Lung microvascular endothelial cell (primary cell): ENCODE measurements at places on chromosomes 6 and 20. TPM values are rescaled to one million over a fixed set of nuclear protein-coding genes. Genes with fewer than 3 reads are reported as not detected.

DNA sequence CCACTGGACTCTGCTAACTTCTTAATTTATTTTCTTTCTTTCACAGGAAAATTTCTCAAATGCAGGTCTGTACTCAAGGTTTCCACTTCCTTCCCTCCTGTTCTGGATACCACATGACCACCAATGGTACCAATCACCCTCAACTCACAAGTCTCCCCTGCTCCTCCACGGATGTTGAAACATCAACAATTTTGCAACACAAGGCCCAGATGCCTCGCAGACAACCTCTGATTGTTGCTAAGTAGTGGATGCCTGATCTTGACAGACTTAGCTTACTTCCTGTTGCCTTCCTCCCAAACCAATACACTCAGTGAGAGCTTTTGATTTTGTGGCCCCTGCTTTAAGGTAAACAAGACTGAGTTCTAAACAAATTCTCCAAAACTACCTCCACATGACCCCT lies 146.6 kb downstream of the FRK start:
- no peak for DNase-seq

GRCh38 chr6:1609041-1609647 lies 571 bp upstream of the FOXC1 start:
- DNase-seq: no peak

DNA sequence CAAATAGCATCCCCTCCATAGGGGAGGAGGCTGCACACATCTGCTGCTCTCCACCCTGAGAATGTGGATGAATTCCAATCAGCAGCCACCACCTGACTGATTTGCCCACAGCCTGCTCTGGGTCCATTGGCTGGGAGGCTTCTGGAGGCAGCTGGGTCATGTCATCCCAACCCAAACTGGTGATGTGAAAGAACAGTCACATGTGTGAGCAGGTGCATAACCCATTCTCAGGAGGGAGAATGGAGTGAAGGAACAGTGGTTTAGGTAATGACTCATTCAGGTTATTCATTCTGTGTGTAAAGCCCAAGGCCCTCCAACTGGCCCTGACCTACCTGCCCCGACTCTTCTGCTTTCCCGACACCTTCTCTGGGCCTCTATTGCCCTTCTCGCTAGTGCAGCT lies 90.9 kb upstream of the GCM1 start:
- DNase-seq: no peak

- DNase-seq: no peak
These were observed 952.6 kb upstream of the MAP3K7 start for GRCh38 chr6:91539456-91539855.

Gene MYT1
- total RNA-seq: under 0.01 TPM in 1 of 2 replicates, not detected in the other

Gene OR12D3
- not detected in 2 replicates for total RNA-seq

Gene C20orf144
- total RNA-seq: under 0.01 TPM in 1 of 2 replicates, not detected in the other

DNA sequence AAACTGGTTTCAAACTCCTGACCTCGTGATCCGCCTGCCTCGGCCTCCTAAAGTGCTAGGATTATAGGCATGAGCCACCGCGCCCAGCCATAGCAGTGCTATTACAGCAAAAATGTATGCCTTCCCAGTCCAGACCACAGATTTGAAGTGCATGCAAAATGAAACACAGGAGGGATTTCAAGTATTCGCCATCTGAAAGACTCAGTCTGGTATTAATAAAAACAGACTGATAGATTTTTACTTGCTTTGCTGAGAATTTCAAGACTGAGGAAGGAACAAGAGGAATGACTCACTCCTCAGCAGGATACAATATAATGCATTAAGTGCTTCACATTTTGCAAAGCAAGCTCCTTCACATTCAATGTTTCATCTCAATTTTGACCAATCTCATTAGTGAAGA lies 134.9 kb downstream of the TMEM200A start:
- peak; percentile 1 for DNase-seq

Gene CUL9
- total RNA-seq: 11.6 and 19.6 TPM in 2 replicates

Gene BLCAP
- 42.9 and 83.3 TPM in 2 replicates for total RNA-seq

GRCh38 chr20:33518071-33518470 lies 28.2 kb downstream of the CBFA2T2 start:
- peak; percentile 76 for DNase-seq

DNA sequence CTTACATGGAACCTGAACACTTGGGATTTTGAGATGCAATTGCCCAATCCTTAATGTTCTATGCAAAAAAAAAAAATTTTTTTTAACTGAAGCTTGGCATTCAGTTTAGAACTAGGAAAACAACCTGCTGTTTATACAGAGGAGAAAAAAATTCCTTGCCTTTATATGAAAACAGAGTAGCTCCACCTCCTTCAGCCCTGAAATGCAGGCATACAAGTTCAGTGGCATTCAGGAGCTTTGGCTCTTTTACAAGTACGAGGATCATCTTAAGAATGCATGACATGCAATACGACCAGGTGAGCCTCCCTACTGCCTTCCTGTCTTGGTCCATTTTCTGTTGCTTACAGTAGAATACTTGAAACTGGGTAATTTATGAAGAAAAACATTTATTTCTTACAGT lies 20.4 kb downstream of the PAX1 start:
- no peak for DNase-seq

DNA sequence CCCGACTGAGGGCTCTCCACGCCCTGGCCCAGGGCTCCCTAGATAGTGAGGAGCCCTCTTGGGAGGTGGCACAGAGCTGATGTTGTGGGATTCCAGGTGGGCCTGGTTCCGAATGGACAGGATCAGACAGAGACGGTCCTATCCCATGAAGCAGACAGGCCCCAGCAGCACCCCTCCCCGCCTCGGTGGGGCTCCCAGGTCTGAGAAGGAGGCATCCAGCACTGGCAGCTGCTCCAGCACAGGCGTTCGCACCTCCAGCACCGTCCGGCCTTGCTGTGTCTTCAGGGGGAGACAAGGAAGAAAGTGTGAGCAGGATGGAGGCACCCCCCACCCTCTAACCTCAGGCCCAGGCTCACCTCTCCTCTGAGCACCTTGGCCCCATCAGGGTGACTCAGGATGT lies 28.7 kb downstream of the COL11A2 start:
- DNase-seq: no peak

DNA sequence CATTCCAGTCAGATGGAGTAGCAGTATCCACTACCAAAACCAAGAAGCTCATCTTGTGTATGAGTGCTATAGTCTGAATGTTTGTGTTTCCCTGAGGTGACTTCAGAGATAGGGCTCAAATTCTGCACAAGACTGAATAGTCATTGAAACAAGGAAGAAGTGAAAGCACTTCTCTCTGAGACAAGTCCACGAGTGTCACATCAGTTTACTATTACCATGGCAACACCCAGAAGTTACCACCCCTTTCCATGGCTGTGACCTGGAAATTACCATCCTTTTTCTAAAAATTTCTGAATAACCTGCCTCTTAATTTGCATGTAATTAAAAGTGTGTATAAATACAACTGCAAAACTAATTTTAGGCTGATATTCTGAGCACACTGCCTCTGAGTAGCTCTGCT lies 682.1 kb upstream of the ADGRB3 start:
- DNase-seq: no peak

GRCh38 chr6:30821862-30822784 lies 62.2 kb upstream of the DDR1 start:
- DNase-seq: peak; percentile 70

DNA sequence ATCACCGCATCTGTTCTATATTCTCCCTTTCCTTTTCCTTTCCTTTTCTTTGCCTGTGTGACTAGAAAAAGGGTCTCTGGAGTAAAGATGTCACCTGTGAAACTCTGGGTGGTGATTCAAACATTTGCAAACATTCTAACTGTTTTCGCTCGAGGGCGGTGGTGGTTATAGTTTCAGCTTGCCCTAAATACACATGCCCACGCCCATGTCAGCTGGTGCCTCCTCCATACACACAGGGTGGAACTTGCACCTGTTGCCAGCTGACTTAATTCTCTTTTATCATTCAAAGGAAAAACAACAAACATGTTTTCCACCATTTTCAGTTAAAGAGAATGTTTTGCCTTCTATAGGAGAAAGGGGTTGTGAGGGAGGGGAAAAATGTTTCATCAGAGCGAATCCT lies 381.9 kb upstream of the ARID1B start:
- no peak for DNase-seq

GRCh38 chr6:43009124-43009523 lies 4.6 kb downstream of the MEA1 start:
- DNase-seq: peak; percentile 56

DNA sequence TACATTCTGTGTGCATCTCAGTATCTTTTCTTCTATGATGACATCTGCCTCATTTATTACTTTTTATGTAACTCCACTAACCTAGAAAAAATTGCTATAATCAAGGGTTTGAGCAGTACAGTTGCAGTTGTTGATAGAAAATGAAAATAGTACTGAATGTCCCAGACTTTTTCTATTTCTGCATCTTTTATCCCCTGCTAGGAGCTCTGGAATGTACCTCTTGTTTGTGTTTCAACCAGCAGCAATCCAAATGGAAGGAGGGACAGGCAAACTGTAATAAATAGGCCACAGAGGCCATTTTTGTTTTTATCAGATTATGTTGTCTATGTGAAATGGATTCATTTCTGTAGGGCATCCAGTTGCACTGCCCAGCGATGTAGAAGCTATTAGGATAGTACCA lies 536.9 kb downstream of the KIF16B start:
- DNase-seq: no peak

Gene AKAP12
- total RNA-seq: 250 and 900 TPM in 2 replicates

- DNase-seq: no peak
These were observed 179.1 kb downstream of the NFATC2 start for GRCh38 chr20:51363378-51363777.

- no peak for DNase-seq
These were observed 68.1 kb upstream of the TOP1 start for GRCh38 chr20:40960521-40960956.

DNA sequence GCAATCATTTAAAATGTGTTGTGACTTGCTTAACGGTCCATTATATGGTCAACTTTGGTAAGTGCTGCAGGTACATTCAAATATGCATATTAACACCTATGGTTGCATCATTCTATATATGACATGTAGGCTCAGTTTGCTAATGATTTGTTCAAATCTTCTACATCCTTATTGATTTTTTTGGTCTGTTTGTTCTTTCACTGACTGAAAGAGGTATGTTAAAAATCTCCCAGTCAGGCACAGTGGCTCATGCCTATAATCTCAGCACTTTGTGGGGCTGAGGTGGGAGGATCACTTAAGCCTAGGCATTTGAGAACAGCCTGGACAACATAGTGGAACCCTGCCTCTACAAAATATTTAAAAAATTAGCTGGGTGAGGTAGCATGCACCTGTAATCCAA lies 29.2 kb downstream of the PIGU start:
- DNase-seq: no peak

Gene HTR1E
- total RNA-seq: not detected in 2 replicates

Gene SNAP91
- 0.22 and 0.40 TPM in 2 replicates for total RNA-seq

DNA sequence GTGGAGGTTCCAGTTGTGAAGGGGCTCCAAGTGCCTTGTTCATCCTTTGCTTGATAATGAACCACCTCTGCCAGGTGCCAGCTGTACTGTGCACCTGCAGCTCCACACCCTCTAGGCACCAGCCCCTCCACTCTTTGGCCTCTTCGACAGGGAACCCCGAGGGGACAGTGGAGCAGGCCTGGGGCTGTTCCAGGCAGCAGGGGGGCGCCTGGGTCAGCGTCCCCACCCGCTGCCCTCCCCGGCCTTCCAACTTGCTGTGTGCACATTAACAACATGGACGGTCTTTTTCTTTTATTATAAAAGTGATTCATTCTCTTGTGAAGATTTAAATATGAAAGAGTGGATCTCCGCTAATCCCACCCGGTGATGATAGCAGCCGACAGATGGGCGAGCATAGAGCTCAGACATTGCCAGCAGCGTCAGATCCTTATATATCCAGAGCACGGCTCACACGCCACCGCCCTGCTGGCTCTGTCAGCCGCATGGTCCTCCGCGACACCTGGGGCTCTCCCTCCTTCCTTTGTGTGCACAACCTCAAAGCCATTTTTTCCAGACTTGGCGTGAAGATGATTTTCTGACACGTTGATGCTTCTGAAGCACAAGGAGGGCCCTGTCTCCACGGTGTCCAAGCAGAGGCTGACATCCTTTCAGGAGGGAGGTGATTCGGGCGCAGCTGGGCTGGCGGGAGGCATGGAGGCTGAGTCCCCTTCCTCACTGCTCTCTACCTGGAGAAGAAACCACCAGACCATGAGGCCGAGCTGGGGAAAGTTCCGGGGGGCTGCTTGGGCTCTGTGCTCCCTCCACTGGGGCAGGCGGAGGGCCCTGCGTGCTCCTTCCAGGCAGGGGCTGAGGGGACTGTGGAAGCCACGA lies 22.2 kb upstream of the MRGBP start:
- no peak for DNase-seq

Gene PHF20
- total RNA-seq: 17.9 and 20.6 TPM in 2 replicates

- DNase-seq: no peak
These were observed 45.1 kb downstream of the PTK7 start for GRCh38 chr6:43120944-43121913.

Gene PI3
- not detected in 2 replicates for total RNA-seq

GRCh38 chr20:36775196-36775595 lies 1.6 kb upstream of the DSN1 start:
- DNase-seq: no peak

DNA sequence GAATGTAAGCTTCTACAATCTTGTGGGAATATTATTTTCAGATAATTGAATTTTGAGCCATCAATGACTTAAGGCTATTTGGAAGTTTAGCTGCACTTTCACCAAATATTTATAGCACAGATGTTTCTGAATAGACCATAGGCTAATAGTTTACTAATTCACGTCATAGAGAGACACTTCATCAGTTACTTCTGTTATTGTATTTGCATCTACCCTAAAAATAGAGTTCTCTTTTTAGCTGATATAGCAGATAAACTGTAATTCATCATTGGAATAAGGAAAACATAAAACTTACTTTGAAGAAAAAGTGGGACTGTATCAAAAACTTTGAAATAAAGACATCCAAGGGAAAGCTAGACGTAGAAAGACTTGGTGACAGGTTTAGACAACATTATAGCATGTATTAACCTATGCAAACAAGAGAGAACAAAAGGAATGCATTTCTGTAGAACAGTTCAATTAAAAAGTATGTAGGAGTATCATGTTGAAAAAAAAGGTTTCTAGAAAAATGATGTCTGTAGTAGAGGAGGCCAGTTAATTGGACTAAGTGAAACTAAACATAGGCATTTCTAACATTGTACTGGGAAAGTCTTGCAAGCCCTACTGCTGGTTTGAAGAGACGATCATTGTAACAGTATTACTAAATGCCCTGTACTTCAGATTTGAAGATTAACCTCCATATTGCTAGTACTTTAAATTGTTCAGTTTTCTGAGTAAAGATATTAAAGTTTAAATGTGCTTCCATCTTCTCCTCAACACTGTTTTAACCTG lies 123.3 kb downstream of the ZFAND3 start:
- no peak for DNase-seq

GRCh38 chr6:150579611-150580010 lies 20.1 kb upstream of the PLEKHG1 start:
- DNase-seq: no peak

Gene PRPF6
- total RNA-seq: 38.8 and 54.8 TPM in 2 replicates

GRCh38 chr6:128351255-128351514 lies 169.2 kb downstream of the PTPRK start:
- DNase-seq: no peak
